Stimulated activated CD8-positive, alpha-beta memory T cell treated with anti-CD3 and anti-CD28 coated beads, Interleukin-4, amount 100 ng/mL, for 4 hours (primary cell): ENCODE measurements at places on chromosomes 4 and X.

- no peak for DNase-seq
These were observed 179.3 kb downstream of the ADGRL3 start for GRCh38 chr4:61379406-61379805.

DNA sequence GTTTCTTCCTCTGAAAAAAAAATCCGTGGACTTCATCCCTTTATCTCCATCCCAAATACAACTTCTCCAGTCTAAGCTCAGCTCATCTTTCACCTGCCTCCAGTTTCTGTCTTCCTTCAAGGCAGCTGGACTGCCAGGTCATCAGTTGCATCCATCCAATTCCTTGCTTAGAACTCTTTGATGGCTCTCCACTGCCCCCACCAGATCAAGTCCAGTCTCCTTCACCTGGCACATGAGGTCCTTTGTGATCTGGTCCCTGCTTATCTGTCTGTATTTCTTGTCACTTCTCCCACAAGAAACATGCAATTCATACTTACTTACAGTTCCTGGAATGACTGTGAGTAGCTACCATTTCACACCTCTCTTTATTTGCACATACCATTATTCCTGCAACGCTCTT is 33.8 kb downstream of the OTUD6A start:
- no peak for DNase-seq

- DNase-seq = no peak
These were observed 54.5 kb downstream of the HTT start for GRCh38 chr4:3128976-3129375.

DNA sequence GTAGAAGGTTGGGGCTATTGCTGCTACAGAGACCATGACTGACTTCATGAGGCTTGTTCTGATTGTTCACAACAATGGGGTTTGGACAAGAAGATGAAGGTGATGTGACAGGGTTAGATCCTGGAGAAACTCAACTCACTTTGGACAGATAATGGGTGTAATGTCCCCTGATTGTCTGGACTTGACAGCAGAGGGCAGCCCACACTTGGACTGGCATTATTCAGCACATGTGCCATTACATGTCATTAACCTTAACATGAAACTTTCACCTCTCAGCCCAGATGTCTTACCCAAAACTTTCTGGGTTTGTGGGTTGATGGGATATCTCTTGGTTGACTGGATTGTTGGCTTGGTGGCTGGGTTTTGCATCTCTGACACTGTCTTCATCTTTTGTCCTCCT is 101.5 kb downstream of the MXRA5 start:
- no peak for DNase-seq

- no peak for DNase-seq
These were observed 250.6 kb downstream of the USP46 start for GRCh38 chr4:52408471-52408870.

DNA sequence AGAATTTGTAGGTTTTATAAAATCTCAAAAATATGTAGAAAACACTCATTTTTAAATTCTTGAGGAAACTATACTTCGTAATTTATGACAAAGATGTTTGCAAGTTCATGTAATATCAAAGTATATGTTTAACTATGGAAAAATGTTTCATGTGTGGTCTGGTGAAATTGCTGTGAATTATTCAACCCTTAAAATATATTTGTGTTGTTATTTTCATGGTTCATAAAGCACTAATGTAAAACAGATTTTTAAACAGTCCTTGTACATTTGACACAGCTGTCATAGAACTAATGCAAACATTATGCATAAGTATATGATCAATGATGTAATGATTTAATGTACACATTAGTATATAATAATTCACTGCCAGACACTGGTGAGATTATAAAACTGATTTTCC is 83.1 kb upstream of the ARSJ start:
- DNase-seq = no peak

GRCh38 chrX:68252664-68253063 is 180.6 kb downstream of the OPHN1 start:
- no peak for DNase-seq

DNA sequence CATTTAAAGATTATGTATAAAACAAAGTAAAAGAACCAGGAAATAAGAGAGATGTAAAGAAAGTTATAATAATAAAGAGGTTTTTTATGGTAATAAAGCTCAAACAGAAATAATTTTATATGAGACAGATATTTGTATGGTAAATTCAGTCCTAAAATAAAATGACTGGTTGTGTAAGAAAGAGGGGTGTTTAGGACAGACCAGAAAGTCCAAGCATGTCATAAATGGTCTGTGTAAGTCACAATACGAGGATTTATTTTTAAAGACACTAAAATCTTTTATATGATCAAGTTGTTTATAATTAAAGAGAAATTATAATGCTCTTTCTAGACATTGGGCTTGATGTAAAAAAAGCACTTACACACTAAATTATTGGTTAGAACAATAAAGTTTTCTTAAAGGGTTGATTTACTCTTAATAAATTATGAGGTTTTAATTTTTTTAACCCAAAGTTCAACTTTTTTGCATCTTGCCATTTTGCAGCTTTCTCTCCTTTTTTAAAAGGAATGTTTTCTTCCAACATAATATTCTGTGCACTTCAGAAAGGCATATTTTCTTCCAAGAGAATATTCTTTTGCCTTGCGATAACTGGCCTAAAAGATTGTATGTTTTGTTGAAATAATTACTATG is 61.9 kb upstream of the TCEAL2 start:
- no peak for DNase-seq

- DNase-seq = no peak
These were observed 132.7 kb upstream of the NR3C2 start for GRCh38 chr4:148574911-148575310.

DNA sequence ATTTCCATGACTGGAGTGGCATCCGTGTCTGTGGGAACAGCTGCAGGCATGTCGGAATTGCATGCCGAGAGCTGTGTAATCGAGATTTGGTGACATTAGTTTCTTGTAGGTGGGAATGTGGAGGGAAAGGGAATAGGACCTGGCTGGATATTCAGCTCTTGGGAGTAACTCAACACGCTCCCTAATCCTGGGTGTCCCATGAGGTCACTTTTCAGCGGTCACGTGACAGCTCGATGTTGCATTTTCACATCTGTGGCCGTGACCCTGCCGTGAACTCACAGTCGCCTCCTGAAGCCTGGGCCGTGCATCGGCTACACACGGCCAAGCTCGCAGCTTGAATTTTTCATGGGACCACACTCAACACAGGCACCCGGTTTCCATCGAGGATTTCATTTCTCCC is 25.8 kb upstream of the PSAPL1 start:
- no peak for DNase-seq

DNA sequence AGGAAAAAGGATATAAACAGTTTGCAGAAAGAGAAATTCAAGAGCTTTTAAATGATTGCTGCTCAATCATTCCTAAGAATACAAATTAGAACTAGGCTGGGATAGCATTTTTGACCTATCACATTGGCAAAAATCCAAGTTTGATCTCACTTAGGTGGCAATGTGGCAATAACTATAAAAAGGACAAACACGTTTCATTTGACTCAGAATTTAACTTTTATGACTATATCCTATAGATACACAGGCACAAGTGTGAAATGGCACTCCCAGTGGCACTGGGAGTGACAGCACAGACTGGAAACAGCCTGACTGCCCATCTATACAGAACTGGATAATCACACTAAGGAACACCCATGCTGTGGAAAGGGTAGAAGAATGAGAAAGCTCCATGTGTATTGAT is 11.1 kb downstream of the CENPU start:
- no peak for DNase-seq
